ENCODE measurements at places on chromosomes 2 and 18.

DNA sequence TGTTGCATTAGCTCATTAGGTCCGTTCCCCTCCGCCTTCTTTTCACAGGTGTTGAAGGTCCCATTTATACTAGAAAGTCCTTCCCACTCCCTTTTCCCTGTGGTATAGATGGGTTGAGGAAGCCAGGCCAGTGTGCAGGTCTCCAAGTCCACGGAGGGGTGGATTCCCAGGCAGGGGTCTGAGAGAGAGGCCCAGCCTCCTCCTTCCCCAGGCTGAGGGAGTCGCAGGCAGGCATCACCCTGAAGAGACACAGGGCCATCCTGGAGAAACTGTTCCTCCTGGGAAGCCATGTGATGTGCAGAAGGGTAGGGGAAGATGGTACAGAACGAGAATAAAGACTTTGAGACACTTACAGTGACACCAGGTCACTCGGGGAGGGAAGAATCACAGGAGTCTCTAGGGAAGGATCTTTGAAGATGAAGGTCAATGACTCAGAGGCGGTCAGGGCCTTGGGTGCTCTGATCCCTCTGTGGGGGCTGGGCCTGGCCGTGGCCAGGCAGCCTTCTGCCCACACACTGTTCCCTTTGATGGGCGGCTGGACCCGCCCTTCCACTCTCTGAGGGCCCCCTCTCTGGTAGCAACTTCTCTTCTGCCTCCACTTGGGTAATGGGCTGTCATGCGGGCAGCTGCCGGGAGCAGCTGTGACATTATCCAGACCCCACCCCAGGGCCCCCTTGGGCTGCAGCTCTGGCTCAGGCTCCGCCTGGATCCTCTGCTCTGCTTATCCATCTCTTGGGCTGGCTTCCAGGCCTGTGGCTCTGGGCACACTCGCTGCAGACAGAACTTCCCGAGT, 45.1 kb downstream of the RHOB start:
- no peak for DNase-seq

- DNase-seq, result no peak
Observed at GRCh38 chr2:1091895-1092585, 141.4 kb downstream of the SNTG2 start.

DNA sequence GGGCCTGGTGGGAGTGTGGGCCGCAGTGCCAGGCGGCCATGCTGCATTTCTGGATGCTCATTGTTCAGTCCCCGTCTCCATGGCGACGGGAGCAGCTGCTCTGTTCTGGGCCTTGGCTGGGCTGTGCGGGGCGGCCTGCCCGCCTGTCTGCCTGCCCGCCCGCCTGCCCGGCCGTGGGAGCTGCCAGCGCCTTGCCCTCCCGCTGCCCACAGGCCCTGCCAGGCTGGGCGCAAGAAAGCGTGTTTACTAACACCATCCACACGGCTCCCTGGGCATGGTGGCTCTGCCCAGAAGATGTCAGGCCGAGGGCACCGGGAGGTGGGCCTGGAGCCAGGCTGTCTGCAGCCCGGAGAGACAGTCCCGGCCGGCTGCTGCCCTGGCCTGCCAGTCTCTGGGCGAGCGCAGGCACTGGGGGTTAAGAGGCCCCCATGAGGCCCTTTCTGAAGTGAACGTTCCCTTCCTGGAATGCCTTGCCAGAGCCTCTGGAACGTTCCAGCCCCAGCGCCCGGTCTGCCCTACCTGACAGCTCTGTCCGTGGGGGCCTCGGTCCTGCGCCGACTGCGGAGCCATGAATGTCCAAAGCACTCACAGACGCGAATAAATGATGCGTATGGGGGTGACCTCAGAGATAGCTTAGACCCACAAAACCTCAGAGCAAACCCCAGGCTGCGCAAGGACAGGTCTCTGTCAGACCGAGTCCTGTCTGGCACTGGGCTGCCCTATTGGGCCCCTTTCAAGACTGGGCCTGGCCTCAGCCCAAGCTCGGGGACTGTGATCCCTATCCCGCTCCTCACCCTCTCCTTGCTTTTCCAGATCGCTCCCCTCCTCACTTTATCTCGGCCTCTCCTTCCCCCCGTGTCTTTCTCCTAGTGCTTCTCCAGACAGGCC, 44.3 kb downstream of the MYCN start:
- DNase-seq, result peak; percentile 88

DNA sequence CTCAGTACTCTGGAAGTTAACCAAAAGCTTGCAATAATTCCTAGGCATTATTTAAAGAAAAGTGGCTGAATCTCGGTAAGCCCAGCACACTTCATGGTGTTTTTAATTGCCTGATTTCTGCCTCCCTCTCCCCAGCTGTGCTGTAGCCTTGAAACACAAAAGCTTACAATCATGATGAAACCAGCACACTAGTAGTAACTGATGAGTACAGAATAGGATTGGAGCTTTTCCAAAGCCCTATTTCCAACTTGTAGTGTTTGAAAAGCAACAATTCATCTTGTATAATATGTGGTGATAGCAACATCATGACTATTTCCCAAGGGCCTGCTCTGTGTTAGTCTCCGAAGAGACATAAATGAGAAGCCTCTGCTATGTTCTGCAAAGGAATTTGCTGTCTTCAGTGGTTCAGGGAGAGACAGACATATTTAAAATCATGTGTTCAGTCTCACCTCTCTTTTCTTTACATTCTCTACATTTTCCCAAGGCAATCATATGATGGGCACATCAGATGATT, 1015.0 kb downstream of the BCL11A start:
- DNase-seq, result no peak

GRCh38 chr2:95062242-95063085, 37.0 kb downstream of the MAL start:
- DNase-seq, result no peak

GRCh38 chr2:118658596-118659198, 188.8 kb downstream of the EN1 start:
- no peak for DNase-seq

DNA sequence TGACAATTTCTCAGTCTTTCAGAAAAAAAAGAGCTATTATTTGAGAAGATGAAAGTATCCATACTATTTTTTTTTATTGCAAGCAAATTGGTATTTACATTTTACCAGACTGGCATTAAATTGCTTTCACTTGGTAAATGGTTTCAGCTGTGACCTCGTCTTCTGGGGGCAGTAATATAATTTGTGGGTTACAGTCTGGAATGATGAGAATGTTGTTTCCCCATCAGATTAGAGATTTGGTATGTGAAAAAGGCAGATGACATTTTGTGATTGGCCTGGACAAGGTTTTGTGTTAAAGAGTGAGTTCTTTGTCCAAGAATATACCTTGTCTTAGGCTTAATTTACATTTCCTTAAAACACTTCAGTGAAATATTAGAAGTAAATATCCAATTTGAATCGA, 390.1 kb upstream of the ST6GAL2 start:
- no peak for DNase-seq

GRCh38 chr18:63132819-63133200, 186.8 kb downstream of the BCL2 start:
- no peak for DNase-seq

DNA sequence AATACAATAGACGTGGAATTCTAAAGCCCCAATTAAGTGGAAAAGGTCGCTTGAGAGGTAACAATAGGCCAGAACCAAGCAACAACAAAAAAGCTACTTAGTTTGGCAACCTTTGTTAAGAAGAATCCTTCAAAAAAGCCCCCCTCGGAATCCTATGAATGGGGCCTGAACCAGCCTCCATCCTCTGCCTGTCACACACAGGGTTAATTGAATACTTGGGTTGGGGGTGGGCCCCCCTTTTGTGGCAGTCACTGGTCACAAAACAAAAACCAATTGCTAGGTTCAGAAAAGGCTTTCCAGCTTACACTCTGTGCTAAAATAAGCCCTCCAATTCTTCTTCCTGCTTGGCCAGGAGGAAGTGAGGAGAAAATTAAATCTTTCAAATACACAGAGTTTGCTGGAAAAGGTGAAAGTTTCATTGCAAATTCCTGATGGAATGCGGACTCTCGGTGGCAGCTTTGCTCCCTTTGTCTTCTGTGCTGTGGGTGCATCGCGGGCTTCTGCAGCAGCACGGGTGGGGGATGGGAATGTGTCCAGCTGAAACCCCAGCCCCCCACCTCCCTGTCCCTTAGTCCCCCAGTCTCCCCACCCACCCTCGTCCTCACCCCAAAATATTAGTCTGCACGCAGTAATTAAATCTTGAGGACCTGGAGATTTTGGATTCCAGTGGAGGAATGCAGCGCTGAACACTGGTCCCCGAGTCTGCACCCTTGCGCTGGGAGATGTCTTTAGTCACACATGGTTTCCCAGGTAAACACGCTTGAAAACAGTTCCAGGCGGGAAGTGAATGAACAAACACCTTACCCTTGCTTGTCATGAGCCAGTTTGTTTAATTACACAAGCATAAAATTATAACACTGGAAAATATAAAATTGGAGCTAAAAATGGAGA, 254.3 kb downstream of the SOX11 start:
- DNase-seq, result peak; percentile 96

DNA sequence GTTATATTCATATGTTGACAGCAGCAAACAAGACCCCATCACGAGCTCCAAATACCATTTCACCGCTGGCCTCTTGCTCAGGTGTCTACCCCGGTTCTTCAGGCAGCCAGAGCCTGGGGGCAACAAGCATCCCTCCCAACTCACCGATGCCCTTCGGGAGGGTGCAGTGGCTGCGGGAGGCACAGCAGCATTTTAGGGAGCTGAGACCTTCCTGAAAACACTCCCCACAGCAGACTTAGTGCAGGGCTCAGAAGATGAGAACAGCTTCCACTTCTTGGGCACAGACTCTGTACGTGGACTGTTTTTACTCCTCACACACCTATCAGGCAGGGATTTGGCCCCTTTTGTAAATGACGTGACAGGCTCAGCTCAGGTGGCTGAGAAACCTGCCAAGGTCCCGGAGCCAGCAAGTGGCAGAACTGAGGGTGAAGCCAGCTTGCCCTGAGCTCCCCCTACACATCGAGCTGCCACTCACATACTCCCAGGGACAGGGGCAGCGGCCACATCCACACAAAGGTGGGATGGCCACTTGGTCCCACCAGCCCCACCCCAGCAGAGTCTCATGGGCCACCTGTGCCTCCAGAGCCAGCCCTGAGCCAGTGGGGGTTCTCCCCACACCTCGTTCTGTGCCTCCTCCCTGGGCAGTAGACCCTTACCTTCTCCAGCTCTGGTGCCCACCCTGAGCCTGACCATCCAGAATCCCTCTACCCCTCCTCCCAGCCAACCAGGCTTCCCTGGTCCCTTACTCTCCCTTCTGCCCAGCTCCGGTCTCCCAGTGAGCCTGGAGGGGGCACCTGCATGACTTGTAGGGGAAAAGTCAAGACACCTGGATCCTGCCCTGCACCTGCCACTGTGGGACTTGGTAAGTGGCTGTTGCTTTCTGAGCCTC, 28.5 kb downstream of the CYP27C1 start:
- no peak for DNase-seq

- DNase-seq, result peak; percentile 35
Observed at GRCh38 chr2:167264380-167264779, 376.1 kb downstream of the XIRP2 start.

DNA sequence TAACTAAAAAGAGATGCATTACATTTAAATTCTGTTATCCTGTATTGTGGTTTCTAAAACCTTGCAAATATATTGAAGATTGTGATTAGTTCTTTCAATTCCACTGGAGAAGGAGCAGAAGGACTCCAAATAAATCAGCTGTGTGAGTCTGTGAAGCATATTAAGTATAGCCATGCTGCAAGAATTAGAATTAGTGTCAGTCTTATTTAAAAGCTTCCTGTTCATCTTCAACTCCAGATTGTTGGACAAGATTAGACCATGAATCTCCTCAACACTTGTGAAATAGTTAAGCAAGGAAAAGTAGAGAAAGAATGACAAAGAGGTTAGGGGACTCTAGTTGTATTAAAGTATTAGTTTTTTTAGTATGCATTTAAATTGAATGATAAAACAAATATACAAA, 92.5 kb upstream of the LRP1B start:
- DNase-seq, result no peak

GRCh38 chr2:196851088-196851487, 41.9 kb upstream of the C2orf66 start:
- DNase-seq, result no peak

- peak; percentile 43 for DNase-seq
Observed at GRCh38 chr2:158935617-158936016, 32.8 kb upstream of the TANC1 start.

DNA sequence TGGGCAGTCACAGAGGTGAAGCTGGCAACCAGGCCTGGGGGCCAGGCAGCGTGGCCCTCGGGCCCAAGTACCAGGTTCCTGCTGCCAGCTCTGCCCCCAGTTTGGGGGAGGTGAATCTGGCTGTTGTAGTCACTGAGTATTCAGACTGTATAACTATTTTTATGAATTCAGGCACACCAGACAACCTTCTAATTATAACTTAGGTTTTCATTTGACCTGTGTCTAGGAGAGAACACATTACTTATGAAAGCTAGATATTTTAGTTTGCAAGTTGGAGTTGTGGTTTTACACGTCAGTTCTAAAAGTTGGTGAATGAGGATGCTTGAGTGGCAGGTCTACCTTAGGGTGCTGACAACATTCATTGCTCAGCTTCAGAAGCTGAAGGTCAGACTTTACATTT, 71.7 kb downstream of the LIMS1 start:
- no peak for DNase-seq

GRCh38 chr2:211513446-211513845, 957.0 kb downstream of the CPS1 start:
- DNase-seq, result peak; percentile 10

GRCh38 chr2:104539649-104540048, 314.3 kb upstream of the POU3F3 start:
- DNase-seq, result no peak

- DNase-seq, result no peak
Observed at GRCh38 chr2:71849111-71849510, 298.6 kb downstream of the CYP26B1 start.

DNA sequence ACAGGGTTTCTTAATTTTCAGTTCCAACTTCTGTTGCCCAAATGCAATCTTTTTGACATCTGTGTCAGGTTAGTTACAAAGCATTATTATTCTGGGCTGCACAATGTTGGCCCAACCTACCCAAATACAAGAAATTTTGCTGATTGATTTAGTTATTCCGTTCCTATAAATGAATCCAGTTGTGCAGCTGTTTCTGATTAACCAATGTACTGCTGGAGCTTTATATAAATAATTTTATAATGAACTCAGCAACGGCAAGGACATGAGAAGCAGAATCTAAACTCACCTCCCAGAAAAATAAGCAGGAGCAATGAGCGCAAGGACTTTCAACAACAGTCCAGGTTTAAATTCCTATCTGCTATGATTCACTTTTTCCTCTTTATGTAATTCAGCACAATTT, 76.3 kb upstream of the WIPF1 start:
- DNase-seq, result no peak

- no peak for DNase-seq
Observed at GRCh38 chr2:241381872-241382271, 25.8 kb downstream of the FARP2 start.
